ENCODE measurements at places on chromosomes 3 and 15.

DNA sequence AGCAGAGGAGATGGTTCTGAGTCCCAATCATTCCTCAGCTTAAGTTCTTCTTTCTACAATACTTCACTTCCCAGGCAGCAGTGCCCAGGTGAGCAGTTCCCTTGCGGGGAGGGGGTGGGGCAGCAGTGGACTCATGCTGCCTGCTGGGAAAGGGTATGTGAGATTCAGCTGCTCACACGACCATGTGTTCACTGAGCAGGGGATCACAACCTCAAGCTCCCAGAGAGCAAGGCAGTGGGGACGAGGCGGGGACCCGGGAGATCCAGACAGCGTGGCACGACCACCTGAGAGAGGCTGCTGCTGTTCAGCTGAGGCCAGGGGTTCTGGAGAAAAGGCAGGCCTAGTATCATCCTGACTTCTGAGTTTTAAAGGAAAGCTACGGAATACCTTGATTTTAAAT, 166.6 kb downstream of the XXYLT1 start:
- H3K27me3 ChIP-seq = no peaks in the 10 kb centered on the region
- H3K4me1 ChIP-seq = peaks cover 64% of the 10 kb centered on the region
- peak overlapping the region; percentile 100 for H3K27ac ChIP-seq
- DNase-seq = no peak
- H3K4me3 ChIP-seq = no peak overlapping the region

DNA sequence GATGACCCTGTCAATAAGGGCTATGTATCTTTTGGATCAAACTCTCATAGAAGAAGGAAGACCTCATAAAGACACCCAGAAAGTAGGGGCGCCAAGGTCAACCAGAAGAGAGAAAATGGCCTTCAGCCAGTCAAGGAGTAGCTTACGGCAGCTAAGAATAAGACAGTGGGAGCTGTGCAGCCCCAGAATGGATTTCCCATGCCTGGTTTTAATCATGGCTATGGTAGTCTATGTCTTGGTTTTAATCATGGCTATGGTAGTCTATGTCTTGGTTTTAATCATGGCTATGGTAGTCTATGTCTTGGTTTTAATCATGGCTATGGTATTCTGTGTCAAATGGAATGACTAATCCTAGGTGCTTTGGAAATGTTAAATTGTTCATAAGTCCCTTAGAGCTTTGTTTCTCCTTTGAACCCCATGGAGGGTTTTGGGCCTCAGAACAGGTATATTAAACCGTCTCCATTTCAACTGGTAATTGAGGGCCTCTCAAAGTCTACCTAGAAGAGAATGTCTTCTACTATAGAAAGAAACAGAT, 742.0 kb upstream of the CFAP20DC start:
- no peaks in the 10 kb centered on the region for H3K27me3 ChIP-seq
- no peaks in the 10 kb centered on the region for H3K4me1 ChIP-seq
- no peaks in the 10 kb centered on the region for H3K36me3 ChIP-seq
- H3K27ac ChIP-seq = no peak overlapping the region

- no peaks in the 10 kb centered on the region for H3K27me3 ChIP-seq
- no peak overlapping the region for H3K4me3 ChIP-seq
- no peaks in the 10 kb centered on the region for H3K4me1 ChIP-seq
- no peaks in the 10 kb centered on the region for H3K36me3 ChIP-seq
- H3K27ac ChIP-seq = no peak overlapping the region
Measured at GRCh38 chr15:42036966-42037365, 16.1 kb upstream of the PLA2G4E start.

DNA sequence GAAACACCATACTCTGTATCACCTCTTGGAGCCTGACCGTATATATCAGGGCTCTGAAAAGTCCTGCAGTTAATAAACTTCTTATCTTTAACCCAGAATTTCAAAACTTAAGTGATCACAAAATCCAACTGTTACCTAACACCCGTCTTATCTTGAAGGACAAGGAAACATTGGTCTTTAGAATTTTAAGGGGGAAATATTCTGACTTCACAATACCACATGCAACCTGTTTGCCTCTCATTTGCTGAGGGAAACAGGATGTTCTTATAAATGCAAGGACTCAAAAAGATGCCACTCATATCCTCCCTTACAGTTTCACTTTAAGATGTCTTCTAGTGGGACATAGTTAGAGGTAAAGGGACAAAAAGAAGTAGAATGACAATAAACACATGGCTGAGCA, 67.9 kb downstream of the CRTC3 start:
- no peak overlapping the region for H3K4me3 ChIP-seq
- H3K27ac ChIP-seq = no peak overlapping the region
- H3K4me1 ChIP-seq = no peaks in the 10 kb centered on the region
- no peaks in the 10 kb centered on the region for H3K36me3 ChIP-seq

All from Panc1 (cell line).